ENCODE measurements at places on chromosomes 12 and 14. TPM values are rescaled to one million over a fixed set of nuclear protein-coding genes. Genes with fewer than 3 reads are reported as not detected.

DNA sequence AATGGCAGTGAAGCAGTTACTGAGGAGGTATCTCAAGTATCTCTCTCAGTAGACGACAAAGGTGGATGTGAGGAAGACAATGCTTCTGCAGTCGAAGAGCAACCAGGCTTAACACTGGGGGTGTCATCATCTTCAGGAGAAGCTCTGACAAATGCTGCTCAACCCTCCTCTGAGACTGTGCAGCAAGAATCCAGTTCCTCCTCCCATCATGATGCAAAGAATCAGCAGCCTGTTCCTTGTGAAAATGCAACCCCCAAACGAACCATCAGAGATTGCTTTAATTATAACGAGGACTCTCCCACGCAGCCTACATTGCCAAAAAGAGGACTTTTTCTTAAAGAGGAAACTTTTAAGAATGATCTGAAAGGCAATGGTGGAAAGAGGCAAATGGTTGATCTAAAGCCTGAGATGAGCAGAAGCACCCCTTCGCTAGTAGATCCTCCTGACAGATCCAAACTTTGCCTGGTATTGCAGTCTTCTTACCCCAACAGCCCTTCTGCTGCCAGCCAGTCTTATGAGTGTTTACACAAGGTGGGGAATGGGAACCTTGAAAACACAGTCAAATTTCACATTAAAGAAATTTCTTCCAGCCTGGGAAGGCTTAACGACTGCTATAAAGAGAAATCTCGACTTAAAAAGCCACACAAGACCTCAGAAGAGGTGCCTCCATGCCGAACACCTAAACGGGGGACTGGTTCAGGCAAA, 216.6 kb downstream of the AKAP6 start:
- DNase-seq, result no peak
- no peaks in the 10 kb centered on the region for H3K27me3 ChIP-seq
- peaks cover 22% of the 10 kb centered on the region for H3K4me1 ChIP-seq
- no peaks in the 10 kb centered on the region for H3K36me3 ChIP-seq
- H3K27ac ChIP-seq, result no peak overlapping the region
- no peak overlapping the region for H3K4me3 ChIP-seq

GRCh38 chr14:67497216-67497615, 8.7 kb upstream of the TMEM229B start:
- H3K4me1 ChIP-seq, result no peaks in the 10 kb centered on the region
- no peaks in the 10 kb centered on the region for H3K27me3 ChIP-seq
- no peak overlapping the region for H3K4me3 ChIP-seq
- no peak for DNase-seq
- no peaks in the 10 kb centered on the region for H3K36me3 ChIP-seq

DNA sequence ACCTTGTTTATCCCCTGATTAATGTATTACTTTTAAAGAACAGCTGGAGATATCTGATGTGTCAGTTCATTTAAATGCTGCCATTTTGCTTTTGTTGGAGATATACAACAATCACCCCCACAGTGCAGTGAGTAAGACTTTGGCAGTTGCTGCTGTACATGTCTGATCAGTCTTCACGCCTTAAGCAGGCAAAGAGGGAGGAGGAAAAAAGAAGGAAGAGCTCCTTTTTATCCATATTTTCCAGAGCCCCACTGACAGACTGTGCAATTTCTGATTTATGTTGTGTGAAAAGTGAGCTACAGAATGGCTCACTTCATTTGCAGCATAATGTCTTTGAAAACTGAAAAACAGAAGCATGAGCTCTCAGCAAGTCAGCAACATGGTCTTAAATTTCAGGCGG, 319.7 kb upstream of the LRIG3 start:
- no peaks in the 10 kb centered on the region for H3K4me1 ChIP-seq
- no peaks in the 10 kb centered on the region for H3K36me3 ChIP-seq
- H3K27ac ChIP-seq, result no peak overlapping the region

- H3K4me1 ChIP-seq, result peaks cover 32% of the 10 kb centered on the region
- no peaks in the 10 kb centered on the region for H3K27me3 ChIP-seq
- DNase-seq, result no peak
- peaks cover 10% of the 10 kb centered on the region for H3K36me3 ChIP-seq
- no peak overlapping the region for H3K27ac ChIP-seq
Observed at GRCh38 chr14:55133416-55133815, 4.4 kb downstream of the LGALS3 start.

DNA sequence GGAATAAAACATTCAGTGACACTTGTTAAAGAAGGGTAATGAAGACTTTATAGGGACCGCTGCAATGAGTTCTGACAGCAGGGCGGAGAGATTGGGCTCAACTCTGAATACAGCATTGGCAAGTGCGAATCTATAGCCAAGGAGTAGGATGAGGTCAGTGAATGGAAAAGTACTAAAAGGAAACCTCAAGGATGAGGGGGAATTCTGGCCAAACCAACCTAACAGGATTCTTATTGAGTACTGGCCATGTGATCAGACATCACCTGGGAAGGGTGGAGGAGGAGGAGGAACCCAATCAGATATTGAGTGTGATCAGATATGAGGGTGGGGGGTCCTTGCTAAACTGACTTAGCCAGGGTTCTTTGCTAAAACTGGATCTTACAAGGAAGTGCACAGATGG, 31.0 kb downstream of the DRAM1 start:
- H3K27me3 ChIP-seq, result no peaks in the 10 kb centered on the region
- no peak overlapping the region for H3K4me3 ChIP-seq

- DNase-seq, result no peak
- no peak overlapping the region for H3K27ac ChIP-seq
- no peak overlapping the region for H3K4me3 ChIP-seq
- no peaks in the 10 kb centered on the region for H3K27me3 ChIP-seq
- no peaks in the 10 kb centered on the region for H3K4me1 ChIP-seq
Observed at GRCh38 chr12:48910196-48910595, 15.1 kb downstream of the FKBP11 start.

The CCDC196 gene
- total RNA-seq, result not detected

The ARG2 gene
- 4.5 TPM for total RNA-seq

Measured in adrenal gland (tissue), 19 donors.